ENCODE measurements at places on chromosomes 3 and 15. TPM values are rescaled to one million over a fixed set of nuclear protein-coding genes. Genes with fewer than 3 reads are reported as not detected.

The U2SURP gene
- 86.1 TPM for total RNA-seq

The IL17RC gene
- total RNA-seq: 17.5 TPM

The PRSS50 gene
- total RNA-seq: 0.38 TPM

The WDR93 gene
- 0.13 TPM for total RNA-seq

The ANKRD63 gene
- not detected for total RNA-seq

The TMEM266 gene
- total RNA-seq: 8.1 TPM

The CTXN2 gene
- total RNA-seq: 0.18 TPM

The DENND4A gene
- 17.1 TPM for total RNA-seq

The CHRM5 gene
- not detected for total RNA-seq

The CD200R1 gene
- 0.18 TPM for total RNA-seq

Measured in endothelial cell (in vitro differentiated cells).